ENCODE measurements at places on chromosomes 13 and 19.

- no peak for DNase-seq
Observed at GRCh38 chr13:89796196-89796595, 1551.3 kb upstream of the MIR17HG start.

- no peak for DNase-seq
Observed at GRCh38 chr13:57569986-57570385, 61.6 kb upstream of the PCDH17 start.

- no peak for DNase-seq
Observed at GRCh38 chr13:113137691-113138298, 15.2 kb downstream of the F10 start.

- no peak for DNase-seq
Observed at GRCh38 chr13:28528848-28529247, 33.9 kb upstream of the FLT1 start.

- no peak for DNase-seq
Observed at GRCh38 chr13:24906268-24906667, 142.3 kb downstream of the RNF17 start.

GRCh38 chr13:94345374-94346195 is 133.9 kb downstream of the DCT start:
- no peak for DNase-seq

GRCh38 chr13:109436055-109436622 is 350.2 kb downstream of the IRS2 start:
- DNase-seq: no peak

- no peak for DNase-seq
Observed at GRCh38 chr13:69595181-69595580, 512.4 kb upstream of the ATXN8OS start.

GRCh38 chr13:104286566-104287290 is 1220.5 kb upstream of the SLC10A2 start:
- no peak for DNase-seq

- DNase-seq: no peak
Observed at GRCh38 chr19:5156231-5156986, 184.2 kb downstream of the PTPRS start.

- DNase-seq: no peak
Observed at GRCh38 chr13:25806264-25806974, 245.4 kb downstream of the SHISA2 start.

DNA sequence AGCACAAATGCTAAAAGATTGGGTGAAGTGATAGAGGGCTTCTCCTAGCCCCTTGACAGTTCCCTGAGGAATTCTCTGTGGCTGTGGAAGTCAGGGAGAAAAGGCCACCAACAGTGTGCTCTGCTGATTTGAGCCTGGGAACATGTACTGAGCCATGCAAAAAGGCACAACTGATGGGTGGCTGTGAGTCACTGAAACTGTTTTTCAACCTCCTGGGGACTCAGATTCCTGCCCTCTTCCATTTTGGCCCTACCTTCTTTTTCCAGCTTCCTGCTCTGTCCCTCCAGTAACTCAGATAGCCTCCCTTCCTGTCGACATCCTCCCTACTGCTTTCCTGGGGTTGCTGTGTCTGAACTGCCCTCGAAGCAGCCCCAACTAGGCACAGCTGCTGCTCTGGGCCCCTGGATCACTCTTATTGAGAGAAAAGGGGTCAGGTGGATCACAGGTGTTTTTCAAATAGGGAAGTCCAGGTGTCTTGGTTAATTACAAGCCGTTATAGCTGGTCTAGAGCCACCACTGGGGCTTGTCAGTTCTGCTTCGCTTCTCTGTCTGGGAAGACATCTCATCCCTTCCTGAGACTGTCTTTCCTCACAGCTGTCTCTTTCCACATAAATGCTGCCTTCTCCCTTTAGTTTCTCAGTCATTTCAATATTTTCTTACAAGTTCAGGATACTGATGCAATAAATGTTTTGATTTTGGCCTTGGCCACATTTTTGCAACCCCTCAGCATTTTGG is 13.7 kb downstream of the FAM124A start:
- no peak for DNase-seq

DNA sequence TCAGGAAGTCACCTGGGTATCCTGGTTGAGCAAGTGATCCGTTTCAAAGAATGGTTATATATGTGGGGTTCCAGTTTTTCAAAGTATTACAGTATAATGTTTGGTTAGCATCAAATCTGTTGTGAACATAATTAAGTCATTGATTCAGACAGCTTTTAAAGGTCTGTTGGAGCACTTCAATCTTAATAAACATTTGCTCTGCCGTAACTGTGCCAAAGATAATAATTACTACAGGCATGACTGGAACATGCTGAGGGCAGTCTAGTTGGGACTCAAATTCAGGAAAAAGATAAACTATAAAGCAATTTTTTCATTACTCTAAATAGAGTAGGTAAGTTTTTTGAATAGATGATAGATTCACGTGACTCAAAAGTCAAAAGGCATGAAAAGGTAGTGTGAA is 23.3 kb downstream of the HNRNPM start:
- no peak for DNase-seq

GRCh38 chr19:2243274-2244124 is 5.6 kb upstream of the AMH start:
- DNase-seq: no peak

DNA sequence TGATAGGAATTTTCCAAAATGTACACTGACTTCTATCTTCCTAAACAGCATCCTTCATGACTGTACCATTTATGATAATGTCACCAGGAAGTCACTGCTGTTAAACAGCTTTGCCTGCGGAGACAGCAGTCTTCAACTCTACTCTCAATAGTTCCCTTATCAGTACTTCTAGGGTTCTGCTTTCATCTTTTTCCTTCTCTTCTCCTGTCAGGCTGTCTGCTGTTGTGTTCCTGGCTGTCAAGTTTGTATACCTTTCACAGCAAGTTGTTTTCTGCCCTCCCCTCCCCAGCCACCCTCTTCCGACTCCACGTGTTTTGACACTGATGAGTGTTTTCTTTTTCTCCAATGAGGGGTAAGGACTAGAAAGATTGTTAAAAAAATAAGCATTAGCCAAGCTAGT is 2.2 kb downstream of the UPF3A start:
- no peak for DNase-seq

GRCh38 chr19:45815481-45816216 is 541 bp upstream of the RSPH6A start:
- DNase-seq: no peak

DNA sequence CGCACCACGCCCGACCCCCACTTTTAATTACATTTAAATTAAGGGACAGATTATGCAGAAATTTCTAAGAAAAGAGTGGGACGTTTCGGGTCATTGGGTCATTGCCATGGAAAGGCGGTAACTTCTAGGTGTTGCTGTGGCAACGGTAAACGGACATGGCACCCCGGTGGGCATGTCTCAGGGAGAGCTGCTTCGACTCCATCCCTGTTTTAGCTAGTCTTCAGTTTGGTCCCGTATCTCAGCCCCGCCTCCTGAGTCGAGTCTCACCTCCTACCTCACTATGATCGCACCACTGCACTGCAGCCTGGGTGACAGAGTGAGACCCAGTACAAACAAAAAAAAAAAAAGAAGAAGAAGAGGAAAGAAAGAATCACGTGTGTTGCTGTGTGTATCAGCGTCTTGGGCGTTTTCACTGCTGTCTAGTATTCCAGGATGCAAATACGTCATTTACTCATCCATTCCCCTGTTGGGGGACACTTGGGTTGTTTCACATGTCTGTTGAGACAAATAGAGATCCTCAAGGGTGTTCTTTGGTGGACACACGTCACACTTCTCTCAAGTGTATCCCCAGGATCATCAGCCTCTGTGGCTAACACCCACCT is 41.7 kb downstream of the CELF5 start:
- no peak for DNase-seq

DNA sequence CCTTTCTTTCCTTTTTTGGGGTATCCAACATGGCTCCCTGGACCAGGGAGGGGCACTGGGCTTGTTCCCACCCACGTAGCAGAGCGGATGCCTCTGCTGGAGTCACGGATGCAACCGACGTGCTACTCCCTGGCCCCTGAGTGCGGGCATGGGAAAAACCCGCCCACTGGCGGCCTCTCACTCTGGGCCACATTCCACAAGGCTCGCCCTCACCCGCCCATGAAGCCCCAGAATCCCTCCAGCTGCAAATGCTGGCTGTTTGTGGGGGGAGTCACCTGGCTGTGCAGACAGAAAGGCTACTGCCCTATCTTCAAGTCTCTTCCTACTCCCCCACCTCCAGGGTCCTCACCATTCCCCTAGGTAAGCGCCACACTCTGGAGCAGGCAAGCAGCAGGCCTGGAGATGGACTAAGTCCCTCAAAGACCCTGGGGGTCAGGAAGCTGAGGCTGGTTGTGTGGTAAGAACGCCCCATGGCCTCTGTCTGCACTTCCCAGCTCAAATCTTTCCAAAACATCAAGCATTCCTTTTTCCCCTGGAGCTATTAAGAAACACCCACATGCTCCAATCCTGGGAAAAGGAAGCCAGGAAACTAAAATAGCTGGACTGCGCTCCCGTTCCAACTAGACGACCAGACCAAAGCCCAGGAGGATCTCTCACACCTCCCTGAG is 17.9 kb upstream of the EPHX3 start:
- no peak for DNase-seq

GRCh38 chr19:45638930-45639729 is at the start of gene EML2:
EML2 (minus strand) TSS chr19:45639397; CDS start chr19:45639376, 21 bp downstream.
- no peak for DNase-seq

DNA sequence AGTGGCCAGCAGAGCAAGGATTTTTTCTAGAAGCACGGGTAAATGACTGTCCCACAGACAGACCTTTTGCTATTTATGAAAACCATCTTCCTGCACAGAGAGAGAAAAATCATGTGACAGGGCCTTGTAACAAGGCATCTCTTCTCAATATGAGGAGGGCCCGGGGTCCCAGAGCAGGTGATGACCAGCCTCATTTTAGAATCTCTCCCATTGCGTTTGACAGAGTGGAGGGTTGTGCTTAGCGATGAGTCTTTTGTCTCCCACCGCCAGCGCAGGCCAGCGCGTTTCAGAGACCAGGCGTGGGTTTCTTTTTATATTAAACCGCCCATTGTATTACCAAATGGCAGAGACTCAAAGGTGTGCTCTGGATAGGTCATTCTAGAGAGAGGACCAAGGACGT is 97.4 kb upstream of the UBL3 start:
- no peak for DNase-seq

DNA sequence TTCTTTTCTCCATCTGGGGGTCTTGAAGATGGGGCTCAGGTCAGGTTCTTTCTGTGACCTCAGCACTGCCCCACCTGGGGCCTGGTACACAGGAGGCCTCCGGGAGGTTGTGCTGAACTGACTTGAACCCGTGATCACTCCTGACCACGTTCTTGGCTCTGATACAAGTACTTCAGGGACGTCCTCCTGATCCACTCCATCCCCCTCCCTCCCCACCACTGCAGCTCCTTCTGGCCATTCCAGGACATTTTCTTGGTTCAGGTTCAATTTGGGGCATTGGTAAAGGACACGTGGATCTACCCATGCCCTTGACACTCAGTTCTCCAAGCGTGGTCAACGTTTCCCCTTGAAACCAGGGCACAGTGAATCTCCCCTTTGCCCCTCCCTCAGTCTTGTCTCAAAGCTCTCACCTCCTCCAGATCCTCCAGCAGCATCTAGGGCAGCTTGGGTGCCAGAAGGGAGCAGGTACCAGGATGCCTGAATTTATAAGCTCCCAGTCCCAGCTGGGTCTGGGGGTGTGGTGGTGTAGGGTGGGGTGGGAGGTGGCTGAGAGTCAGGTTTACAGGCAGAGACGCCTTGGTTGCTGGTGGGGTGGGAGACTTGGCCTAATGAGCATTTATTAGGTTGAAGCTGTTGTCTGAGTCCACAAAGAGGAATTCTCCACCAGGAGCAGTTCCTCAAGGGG is at the start of gene KLK15:
Gene KLK15 (minus strand): TSS at position 458 of the 685 bp plus-strand sequence. CDS start 2,082 bp downstream, outside the sequence.
- no peak for DNase-seq

DNA sequence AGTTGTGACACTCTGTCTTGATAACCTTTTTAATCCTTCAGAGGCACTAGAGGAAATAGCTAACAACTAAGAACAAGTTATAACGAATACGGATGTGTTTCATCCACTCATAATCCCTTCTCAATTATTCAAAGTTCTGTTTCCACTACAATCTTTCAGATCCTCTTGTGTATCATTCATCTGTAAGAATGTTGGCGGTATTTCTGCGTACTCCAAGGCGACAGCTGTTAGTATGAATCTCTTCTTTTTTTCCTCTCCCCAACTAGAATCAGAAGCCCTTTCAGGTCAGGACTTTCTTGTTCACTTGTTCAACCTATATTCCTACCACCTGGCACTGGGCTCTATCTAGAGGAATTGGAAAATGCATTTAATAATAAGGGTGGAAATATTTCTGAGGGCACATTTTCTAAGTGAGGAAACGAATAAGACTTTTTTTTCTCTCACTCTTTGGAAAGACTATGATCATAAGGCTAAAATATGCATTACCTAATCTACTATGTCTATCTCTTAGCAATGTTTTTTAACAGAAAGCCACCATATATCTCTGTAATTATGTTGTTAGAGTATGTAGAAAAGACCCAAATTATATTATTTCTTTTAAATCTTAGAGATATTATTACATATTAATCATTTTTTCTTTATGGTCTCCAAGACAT is 492.9 kb downstream of the PCDH20 start:
- DNase-seq: no peak

DNA sequence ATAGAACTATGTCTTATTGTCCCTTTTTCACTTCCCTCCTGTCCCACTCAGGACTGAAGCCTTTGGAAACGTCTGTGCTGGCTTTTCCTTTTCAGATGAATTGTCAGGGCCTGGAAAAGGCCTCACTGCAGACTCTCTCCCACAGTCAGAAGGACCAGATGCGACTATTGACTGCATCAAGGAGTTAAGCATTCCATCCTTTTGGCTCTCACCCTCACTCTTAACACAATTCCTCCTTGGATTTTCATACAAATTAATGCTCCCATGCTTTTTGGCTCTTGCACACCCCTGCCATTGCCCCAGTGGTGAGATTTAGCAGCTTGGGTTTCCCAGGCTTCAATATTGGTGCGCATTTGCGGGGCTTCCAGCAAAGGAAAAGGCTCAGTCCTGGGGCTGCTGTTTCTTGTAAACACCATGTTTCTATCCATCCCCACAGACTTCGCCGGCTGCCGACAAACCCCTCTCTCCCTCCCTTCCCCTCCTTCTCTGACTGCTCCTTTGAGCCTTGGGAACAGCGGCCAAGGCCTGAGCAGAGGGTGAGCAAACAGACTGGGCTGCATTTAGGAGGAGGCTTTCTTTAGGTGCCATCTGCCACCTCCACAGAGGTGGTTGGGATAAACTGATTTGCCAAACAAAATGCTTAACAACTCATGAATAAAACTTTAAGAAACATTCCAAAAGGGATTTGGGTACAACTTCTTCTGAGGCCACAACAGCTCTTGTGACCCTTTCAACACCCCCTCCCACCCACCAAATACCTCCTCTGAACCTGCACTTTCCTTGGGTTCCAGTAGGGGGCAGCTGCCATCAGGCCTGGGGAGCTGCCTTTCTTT is 48.6 kb upstream of the PCDH8 start:
- DNase-seq: no peak

DNA sequence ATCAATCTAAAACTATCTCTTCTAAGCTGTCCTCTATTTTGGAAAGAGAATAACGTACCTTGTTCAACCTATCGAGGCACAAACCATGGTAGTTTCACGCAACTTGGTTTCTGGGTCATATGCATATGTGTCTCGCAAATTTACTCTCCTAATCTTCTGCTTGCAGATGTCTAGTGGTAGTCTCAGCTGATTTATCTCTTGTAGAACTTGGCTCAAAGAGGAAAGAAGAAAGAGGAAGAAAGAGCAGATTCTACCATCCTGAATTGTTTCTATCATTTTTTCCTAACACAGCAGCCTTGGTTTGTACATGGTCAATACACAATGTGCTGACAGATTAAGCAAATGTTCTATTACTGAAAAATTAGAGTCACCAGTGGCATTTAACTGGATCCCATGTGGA is 282.3 kb downstream of the SPRY2 start:
- DNase-seq: no peak

Data from stimulated activated CD4-positive, alpha-beta T cell treated with anti-CD3 and anti-CD28 coated beads, TNF-alpha, amount 100 ng/mL, for 48 hours (primary cell).